ENCODE measurements at places on chromosomes 13 and 19.

- H3K36me3 ChIP-seq = peaks cover 4% of the 10 kb centered on the region
- peaks cover 27% of the 10 kb centered on the region for H3K4me1 ChIP-seq
- peak overlapping the region; percentile 83 for H3K27ac ChIP-seq
Measured at GRCh38 chr13:49110913-49111170, 109.3 kb upstream of the MLNR start.

DNA sequence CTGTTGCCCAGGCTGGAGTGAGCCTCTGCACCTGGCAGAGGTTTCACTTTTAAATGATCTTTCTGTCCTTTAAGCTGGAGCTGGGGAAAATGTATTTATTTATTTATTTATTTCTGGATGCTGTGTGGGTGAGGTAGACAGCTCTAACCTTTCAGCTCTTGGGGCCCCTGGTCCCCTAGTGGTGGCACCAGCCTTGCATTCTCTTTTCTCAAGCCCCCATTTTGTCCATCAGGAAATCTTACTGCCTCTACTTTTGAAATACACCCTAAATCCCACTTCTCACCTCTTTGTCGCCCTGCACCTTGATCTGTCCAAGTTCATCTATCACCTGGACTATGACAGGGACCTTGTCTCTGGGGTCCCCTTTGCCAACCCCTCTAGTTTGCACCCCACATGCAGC is 2.1 kb upstream of the B9D2 start:
- peak overlapping the region; percentile 58 for H3K27ac ChIP-seq
- no peaks in the 10 kb centered on the region for H3K27me3 ChIP-seq
- H3K4me1 ChIP-seq = peaks cover 26% of the 10 kb centered on the region
- H3K36me3 ChIP-seq = peaks cover 6% of the 10 kb centered on the region
- peak overlapping the region; percentile 85 for H3K4me3 ChIP-seq
- no peak for DNase-seq

GRCh38 chr19:48064509-48064908 is 20.6 kb upstream of the CABP5 start:
- H3K4me1 ChIP-seq = no peaks in the 10 kb centered on the region
- no peaks in the 10 kb centered on the region for H3K36me3 ChIP-seq
- DNase-seq = no peak
- H3K27ac ChIP-seq = no peak overlapping the region
- H3K4me3 ChIP-seq = no peak overlapping the region
- H3K27me3 ChIP-seq = peaks cover 14% of the 10 kb centered on the region

GRCh38 chr13:57627663-57628062 is 3.9 kb upstream of the PCDH17 start:
- H3K4me3 ChIP-seq = peak overlapping the region; percentile 79
- no peak overlapping the region for H3K27ac ChIP-seq
- no peak for DNase-seq
- peaks cover 38% of the 10 kb centered on the region for H3K27me3 ChIP-seq

DNA sequence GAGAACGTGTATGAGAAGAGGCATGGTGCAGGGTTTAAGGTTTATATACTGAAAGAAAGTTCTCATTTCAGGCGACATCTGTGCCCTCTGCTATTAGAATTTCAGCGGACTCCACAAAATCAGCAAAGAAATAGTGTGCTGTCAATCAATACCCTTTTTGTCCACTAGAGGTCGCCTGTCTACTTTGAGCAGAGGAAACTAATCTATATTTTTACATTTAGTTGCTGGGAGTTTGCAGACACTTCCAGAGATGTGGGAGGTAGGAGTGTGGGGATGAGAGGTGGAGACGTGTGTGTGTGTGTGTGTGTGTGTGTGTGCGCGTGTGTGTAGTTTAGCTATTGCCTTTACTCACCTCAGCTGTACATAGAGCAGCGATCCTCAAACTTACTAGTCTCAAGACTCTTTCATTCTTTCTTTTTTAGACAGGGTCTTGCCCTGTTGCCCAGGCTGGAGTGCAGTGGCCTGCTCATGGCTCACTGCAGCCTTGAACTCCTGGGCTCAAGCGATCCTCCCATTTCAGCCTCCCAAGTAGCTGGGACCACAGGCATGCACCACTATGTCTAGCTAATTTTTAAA is 9.7 kb downstream of the INAFM1 start:
- no peak overlapping the region for H3K27ac ChIP-seq
- peaks cover 6% of the 10 kb centered on the region for H3K4me1 ChIP-seq
- DNase-seq = peak; percentile 79

DNA sequence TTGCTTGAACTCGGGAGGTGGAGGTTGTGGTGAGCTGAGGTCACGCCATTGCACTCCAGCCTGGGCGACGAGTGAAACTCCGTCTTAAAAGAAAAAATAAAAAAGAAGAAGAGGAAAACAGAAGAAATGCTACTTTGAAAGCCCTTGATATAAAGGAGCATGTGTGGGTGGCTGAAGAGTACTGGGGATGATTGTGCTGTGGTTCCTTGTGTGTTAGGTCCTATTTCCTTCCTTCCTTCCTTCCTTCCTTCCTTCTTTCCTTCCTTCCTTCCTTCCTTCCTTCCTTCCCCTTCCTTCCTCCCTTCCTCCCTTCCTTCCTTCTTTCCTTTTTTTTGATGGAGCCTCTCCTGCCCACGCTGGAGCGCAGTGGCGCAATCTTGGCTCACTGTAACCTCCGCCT is 14.3 kb downstream of the WDR88 start:
- H3K4me1 ChIP-seq = peaks cover 5% of the 10 kb centered on the region
- no peak overlapping the region for H3K27ac ChIP-seq
- H3K4me3 ChIP-seq = no peak overlapping the region
- H3K36me3 ChIP-seq = no peaks in the 10 kb centered on the region
- DNase-seq = no peak

- H3K4me3 ChIP-seq = peak overlapping the region; percentile 89
- peaks cover 36% of the 10 kb centered on the region for H3K4me1 ChIP-seq
- H3K27ac ChIP-seq = peak overlapping the region; percentile 94
- no peak for DNase-seq
- peaks cover 4% of the 10 kb centered on the region for H3K36me3 ChIP-seq
Measured at GRCh38 chr19:55112777-55113569, 4.5 kb downstream of the PPP1R12C start.

DNA sequence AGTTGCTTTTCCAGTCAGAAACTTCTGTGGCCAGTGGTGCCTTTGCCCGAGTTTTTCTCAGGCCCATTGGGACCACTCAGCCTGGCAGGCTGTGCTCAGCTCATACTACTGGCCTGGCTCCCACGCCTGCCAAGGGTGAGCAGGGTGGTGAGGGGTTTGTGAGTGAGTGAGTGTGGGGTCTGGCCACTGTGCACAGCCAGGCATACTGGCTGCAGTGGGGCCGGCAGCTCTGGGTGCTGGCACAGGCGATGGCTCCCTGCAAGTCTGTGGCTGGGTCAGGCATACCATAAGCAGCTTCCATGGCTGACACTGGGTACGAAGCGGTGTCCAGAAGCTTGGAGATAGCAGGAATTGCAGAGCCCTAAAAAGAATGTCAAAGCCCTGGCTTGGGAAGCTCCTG is 161.0 kb downstream of the SLITRK6 start:
- no peak overlapping the region for H3K4me3 ChIP-seq
- no peaks in the 10 kb centered on the region for H3K27me3 ChIP-seq

- no peak overlapping the region for H3K4me3 ChIP-seq
- peaks cover 25% of the 10 kb centered on the region for H3K4me1 ChIP-seq
- no peaks in the 10 kb centered on the region for H3K27me3 ChIP-seq
- no peak for DNase-seq
- H3K27ac ChIP-seq = no peak overlapping the region
- H3K36me3 ChIP-seq = no peaks in the 10 kb centered on the region
Measured at GRCh38 chr19:48674216-48674809, 1.5 kb upstream of the NTN5 start.

DNA sequence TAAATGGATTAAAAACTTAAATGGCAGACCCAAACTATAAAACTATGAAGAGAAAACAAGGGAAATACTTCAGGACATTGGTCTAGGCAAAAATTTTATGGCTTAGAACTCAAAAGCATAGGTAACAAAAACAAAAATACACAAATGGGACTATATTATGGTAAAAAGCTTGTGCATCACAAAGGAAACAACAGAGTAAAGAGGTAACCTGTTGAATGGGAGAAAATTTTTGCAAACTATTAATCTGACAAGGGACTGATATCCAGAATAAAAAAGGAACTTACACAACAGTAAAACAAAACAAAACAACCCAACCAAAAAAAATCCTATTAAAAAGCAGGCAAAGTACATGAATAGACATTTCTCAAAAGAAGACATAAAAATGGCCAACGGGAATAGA is 9.3 kb upstream of the ZNF546 start:
- DNase-seq = no peak
- no peak overlapping the region for H3K27ac ChIP-seq
- no peaks in the 10 kb centered on the region for H3K27me3 ChIP-seq

DNA sequence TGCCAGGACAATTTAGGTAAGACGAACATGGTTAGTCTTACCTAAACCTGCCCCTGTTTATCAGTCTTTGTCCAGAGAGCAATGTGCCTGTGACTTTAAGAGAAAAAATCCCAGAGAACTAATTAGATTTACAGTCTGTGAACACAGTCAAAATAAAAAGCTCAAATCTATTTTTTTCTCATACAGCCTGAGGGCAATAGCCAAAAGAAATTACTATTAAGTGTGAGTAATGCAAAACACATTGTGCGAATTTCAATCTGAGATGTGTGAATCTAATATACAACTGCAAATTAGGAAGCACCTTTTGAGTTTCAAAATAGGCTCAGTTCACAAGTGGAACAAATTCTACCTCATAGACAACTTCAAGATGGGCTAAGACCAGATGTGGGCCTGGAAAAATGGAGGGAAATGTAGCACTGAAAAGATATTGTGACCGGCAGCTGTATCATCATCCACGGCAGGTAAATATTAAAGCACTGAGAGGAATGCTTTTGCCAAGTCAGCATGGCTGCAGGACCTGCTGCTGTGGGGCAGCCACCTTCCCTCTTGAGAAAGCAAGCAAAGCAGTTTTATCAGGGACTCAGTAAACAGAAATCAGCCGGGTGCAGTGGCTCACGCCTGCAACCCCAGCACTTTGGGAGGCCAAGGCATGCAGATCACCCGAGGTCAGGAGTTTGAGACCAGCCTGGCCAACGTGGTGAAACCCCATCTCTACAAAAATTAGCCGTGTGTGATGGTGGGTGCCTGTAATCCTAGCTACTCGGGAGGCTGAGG is 114.8 kb downstream of the KATNAL1 start:
- DNase-seq = no peak
- no peaks in the 10 kb centered on the region for H3K27me3 ChIP-seq
- H3K4me1 ChIP-seq = peaks cover 13% of the 10 kb centered on the region
- no peak overlapping the region for H3K27ac ChIP-seq
- H3K4me3 ChIP-seq = no peak overlapping the region
- no peaks in the 10 kb centered on the region for H3K36me3 ChIP-seq

DNA sequence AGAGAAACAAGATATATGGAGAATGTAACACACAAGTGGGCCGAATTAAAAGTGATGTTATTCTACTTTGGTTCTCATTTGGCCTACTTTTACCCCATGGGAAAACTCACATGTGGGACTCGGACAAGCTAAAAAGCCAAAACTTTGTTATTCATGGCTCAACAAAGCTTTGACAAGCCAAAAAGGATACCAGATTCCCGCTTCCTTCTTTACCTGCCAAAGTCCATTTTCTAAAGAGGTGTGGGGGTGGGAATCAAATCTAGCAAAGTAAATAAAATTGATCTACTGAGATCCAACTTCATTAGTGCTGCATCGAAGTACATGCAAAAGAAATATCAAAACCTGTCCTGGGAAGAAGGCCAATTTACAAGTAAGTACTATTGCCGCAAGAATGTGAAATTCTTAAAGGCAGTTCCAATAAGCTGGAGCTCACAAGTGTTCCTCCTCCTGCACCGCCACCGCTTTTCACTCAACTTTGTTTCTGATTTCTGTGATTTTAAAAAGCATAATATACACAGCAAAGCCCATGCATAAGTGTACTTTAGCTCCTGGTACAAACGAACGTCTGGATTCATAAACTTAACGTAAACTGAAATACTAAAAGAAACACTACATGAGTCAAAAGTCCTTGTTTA is 1.1 kb downstream of the LNX2 start:
- no peak overlapping the region for H3K27ac ChIP-seq
- H3K36me3 ChIP-seq = peaks cover 13% of the 10 kb centered on the region
- no peak for DNase-seq
- H3K27me3 ChIP-seq = peaks cover 16% of the 10 kb centered on the region
- peaks cover 40% of the 10 kb centered on the region for H3K4me1 ChIP-seq

- no peak overlapping the region for H3K4me3 ChIP-seq
- peaks cover 11% of the 10 kb centered on the region for H3K4me1 ChIP-seq
- no peak for DNase-seq
- H3K27ac ChIP-seq = no peak overlapping the region
- H3K36me3 ChIP-seq = no peaks in the 10 kb centered on the region
Measured at GRCh38 chr13:50421473-50422130, 406.4 kb downstream of the KCNRG start.

DNA sequence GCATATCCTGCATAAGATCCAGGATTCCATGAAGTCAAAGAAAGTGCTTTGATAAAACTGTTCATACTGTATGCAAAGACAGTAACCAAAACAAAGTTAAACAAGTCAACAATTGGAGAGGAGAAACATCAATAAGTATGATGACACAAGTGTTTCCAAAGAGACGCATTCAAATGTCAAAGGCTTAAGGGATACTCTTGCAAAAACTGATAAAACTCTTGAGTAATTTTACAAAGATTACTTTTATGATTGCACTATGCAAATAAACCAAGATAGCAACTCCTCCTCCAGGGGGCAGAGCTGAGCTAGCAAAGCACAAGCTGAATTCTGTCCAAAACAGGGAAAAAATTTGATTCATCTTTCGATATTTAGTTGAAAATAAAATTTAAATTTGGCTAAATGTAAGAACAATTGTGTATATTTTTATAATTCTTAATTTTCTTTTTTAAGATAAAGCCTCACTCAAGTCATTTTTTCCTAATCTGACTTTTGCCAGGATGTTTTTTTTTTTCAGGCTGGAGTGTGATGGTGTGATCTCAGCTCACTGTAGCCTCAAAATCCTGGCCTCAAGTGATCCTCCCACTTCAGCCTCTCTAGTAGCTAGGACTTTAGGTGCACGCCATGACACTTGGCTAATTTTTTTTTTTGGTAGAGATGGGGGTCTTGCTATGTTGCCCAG is 84.0 kb downstream of the MZT1 start:
- H3K36me3 ChIP-seq = no peaks in the 10 kb centered on the region
- peak; percentile 51 for DNase-seq
- no peak overlapping the region for H3K27ac ChIP-seq
- H3K4me1 ChIP-seq = no peaks in the 10 kb centered on the region

DNA sequence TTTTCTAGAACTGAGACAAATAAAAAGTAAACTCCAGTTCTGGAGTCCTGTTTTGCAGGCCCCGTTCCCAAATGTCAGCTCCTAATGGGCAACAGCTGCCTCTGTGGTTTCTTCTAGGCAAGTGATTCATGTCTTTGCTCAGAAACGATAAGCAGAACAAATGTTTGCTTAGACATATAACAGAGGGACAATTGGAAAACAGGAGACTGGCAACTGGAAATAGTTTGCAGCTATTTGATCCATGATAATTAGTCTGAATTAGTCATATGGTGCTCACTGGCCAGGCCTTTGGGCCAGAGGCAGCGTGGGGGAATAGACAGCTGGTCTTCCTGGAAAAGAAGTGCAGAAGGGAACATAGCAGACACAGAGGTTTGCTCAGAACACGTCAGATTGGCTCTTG is 29.2 kb upstream of the TSHZ3 start:
- no peaks in the 10 kb centered on the region for H3K4me1 ChIP-seq
- H3K27me3 ChIP-seq = peaks cover 52% of the 10 kb centered on the region
- H3K4me3 ChIP-seq = no peak overlapping the region
- no peak for DNase-seq
- no peak overlapping the region for H3K27ac ChIP-seq
- peaks cover 3% of the 10 kb centered on the region for H3K36me3 ChIP-seq

- H3K36me3 ChIP-seq = no peaks in the 10 kb centered on the region
- H3K27me3 ChIP-seq = peaks cover 64% of the 10 kb centered on the region
- peaks cover 32% of the 10 kb centered on the region for H3K4me1 ChIP-seq
Measured at GRCh38 chr19:45667620-45668341, at the start of gene GIPR. Gene GIPR (plus strand): TSS chr19:45668221. CDS start chr19:45669521, 1,300 bp downstream.

Data from neural crest cell (in vitro differentiated cells).